ENCODE measurements at places on chromosomes 5 and 9. TPM values are rescaled to one million over a fixed set of nuclear protein-coding genes. Genes with fewer than 3 reads are reported as not detected.

The TMC1 gene
- total RNA-seq = not detected

The IL17B gene
- total RNA-seq = not detected

- no peak for DNase-seq
- no peak overlapping the region for H3K27ac ChIP-seq
- no peaks in the 10 kb centered on the region for H3K36me3 ChIP-seq
- H3K27me3 ChIP-seq = peaks cover 41% of the 10 kb centered on the region
Measured at GRCh38 chr5:17221843-17222636, 4.6 kb downstream of the BASP1 start.

DNA sequence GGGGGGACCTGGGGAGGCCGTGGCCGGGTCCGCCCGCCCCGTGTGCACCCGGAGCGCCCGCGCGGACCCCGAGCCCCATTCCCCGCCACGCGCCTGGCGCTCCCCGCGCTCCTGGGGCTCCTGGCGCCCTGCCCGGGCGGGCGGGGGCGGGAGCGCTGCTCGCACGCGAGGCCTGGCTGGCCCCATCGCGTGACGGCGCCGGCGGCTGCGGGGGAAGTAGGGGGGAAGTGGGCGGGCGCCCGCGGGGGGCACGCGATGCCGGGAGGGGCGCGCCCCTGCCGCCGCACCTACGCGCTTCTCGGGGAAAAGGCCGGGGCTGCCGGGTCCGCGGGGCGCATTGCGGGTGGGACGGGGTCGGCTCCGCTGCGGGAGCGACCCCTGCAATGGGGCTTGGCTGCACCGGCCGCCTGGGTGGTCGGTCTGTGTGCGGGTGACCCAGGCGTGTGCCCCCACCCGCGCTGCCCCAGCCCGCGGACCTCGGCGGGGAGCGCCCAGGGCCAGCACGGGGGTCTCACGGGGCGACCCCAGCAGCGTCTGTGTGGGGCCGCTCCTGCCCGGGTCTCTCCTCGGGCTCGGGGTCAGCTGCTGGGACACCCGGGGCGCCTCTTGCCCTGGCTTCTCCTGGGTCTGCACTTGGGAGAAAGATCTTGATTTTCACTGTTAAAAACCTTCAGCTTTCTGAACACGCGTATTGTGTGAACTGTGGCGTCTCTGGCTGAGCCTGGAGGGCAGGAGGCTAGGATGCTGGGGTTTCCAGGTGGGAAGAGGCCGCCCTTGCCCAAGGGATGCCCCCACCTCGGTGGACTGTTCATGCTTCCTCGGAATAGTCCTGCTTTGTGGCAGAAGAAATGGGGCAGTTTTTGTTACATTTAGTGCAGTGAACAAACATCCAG, 52.4 kb downstream of the AHRR start:
- peaks cover 23% of the 10 kb centered on the region for H3K4me1 ChIP-seq
- no peaks in the 10 kb centered on the region for H3K27me3 ChIP-seq
- peak; percentile 65 for DNase-seq
- H3K4me3 ChIP-seq = peak overlapping the region; percentile 66
- H3K27ac ChIP-seq = peak overlapping the region; percentile 7

- DNase-seq = no peak
- no peak overlapping the region for H3K27ac ChIP-seq
- no peak overlapping the region for H3K4me3 ChIP-seq
- peaks cover 5% of the 10 kb centered on the region for H3K4me1 ChIP-seq
Measured at GRCh38 chr5:168747987-168748777, 169.0 kb upstream of the PANK3 start.

GRCh38 chr5:174418809-174419539, 305.4 kb upstream of the MSX2 start:
- H3K27me3 ChIP-seq = peaks cover 39% of the 10 kb centered on the region
- H3K4me3 ChIP-seq = peak overlapping the region; percentile 65
- no peak overlapping the region for H3K27ac ChIP-seq
- no peaks in the 10 kb centered on the region for H3K36me3 ChIP-seq

DNA sequence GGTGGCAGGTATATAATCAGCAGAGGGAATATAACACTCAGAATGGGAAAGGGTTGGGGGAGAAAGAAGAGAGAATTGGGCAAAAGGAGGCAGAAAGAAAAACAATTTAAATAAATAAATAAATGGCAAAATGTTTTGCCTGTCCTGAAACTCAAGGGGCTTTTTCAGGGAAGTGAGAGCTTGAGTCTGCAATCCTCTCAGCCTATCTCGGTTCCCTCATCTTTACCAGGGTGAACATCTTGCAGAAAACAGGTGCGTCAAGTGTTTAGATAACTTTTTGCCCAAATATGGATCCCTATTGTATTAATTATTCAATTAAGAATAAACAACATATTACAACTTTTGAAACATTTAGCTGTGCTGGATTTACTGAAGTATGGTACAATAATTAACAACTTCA, 343.0 kb upstream of the EDIL3 start:
- no peaks in the 10 kb centered on the region for H3K27me3 ChIP-seq
- H3K27ac ChIP-seq = no peak overlapping the region
- no peaks in the 10 kb centered on the region for H3K4me1 ChIP-seq
- H3K36me3 ChIP-seq = no peaks in the 10 kb centered on the region

DNA sequence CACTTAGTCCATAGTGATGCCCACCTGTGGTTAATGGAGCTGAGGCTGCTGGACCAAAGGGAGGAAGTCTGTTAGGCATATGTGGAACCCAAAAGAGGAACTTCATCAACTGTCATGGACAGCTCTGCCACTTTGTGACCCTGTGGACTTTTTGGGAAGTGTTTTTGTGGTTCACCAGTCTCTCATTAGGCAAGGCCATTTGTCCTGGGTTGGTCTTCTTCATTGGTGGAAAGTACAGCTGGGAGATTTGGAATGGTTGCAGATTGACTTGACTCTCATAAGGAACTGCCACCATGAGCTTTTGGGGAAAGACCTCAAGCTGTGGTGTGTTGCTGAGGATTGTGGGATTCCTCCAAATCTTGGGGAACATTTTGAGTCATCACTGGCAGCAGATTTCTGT, 31.9 kb upstream of the IL12B start:
- H3K4me1 ChIP-seq = no peaks in the 10 kb centered on the region
- no peak overlapping the region for H3K27ac ChIP-seq
- H3K4me3 ChIP-seq = no peak overlapping the region
- H3K27me3 ChIP-seq = no peaks in the 10 kb centered on the region
- no peak for DNase-seq
- peaks cover 4% of the 10 kb centered on the region for H3K36me3 ChIP-seq

Measured in naive thymus-derived CD8-positive, alpha-beta T cell (primary cell).